ENCODE measurements at places on chromosomes 2 and 18. TPM values are rescaled to one million over a fixed set of nuclear protein-coding genes. Genes with fewer than 3 reads are reported as not detected.
A peak's percentile ranks its signal among the peaks of the same experiment; 100 is the strongest.

Gene SNRPD1
- total RNA-seq = 29.3 TPM

GRCh38 chr2:63104482-63104881, 53.9 kb downstream of the OTX1 start:
- DNase-seq = no peak
- H3K4me1 ChIP-seq = no peaks in the 10 kb centered on the region
- no peak overlapping the region for H3K4me3 ChIP-seq
- H3K36me3 ChIP-seq = no peaks in the 10 kb centered on the region
- no peaks in the 10 kb centered on the region for H3K27me3 ChIP-seq
- H3K27ac ChIP-seq = no peak overlapping the region

- no peaks in the 10 kb centered on the region for H3K27me3 ChIP-seq
- H3K36me3 ChIP-seq = no peaks in the 10 kb centered on the region
- DNase-seq = no peak
Measured at GRCh38 chr2:104408266-104408665, 445.6 kb upstream of the POU3F3 start.

DNA sequence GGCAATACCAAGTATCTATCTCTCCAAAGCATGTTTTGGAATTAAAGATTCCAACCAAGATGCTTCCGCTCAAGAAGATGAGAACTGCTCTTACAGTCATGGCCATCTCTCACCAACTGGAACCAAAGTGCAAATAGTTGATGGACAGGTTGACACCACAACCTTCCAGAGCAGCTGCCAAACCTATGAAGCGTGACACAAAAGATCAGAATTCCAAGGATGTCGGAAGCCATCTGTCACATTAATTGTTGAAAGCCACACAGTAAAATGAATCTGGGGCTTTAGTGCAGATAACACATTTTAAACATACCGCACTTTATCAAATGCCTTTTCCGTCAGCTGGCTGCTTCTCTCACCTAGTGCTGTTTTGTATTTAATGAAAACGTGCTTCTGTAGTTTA, 195.7 kb downstream of the CDH20 start:
- no peak overlapping the region for H3K4me3 ChIP-seq
- H3K4me1 ChIP-seq = no peaks in the 10 kb centered on the region
- H3K27ac ChIP-seq = no peak overlapping the region
- H3K27me3 ChIP-seq = no peaks in the 10 kb centered on the region
- no peaks in the 10 kb centered on the region for H3K36me3 ChIP-seq

GRCh38 chr2:42569883-42570282, 1.5 kb downstream of the MTA3 start:
- peaks cover 8% of the 10 kb centered on the region for H3K36me3 ChIP-seq
- H3K4me1 ChIP-seq = peaks cover 15% of the 10 kb centered on the region
- DNase-seq = no peak
- peak overlapping the region; percentile 88 for H3K4me3 ChIP-seq
- no peaks in the 10 kb centered on the region for H3K27me3 ChIP-seq

DNA sequence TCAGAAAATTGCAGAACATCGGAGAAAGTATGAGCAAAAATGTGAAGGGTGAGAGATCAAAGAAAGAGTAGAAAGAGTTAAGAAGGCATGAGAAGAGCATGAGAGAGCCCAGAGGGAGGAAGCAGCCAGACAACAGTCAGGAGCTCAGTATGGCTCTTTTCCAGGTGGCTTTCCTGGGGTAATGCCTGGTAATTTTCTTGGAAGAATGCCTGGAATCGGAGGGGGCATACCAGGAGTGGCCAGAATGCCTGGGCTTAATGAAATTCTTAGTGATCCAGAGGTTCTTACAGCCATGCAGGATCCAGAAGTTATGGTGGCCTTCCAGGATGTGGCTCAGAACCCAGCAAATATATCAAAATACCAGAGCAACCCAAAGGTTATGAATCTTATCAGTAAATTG, 271.8 kb upstream of the TFPI start:
- no peak for DNase-seq
- no peaks in the 10 kb centered on the region for H3K27me3 ChIP-seq
- no peaks in the 10 kb centered on the region for H3K36me3 ChIP-seq
- no peak overlapping the region for H3K4me3 ChIP-seq
- H3K27ac ChIP-seq = no peak overlapping the region
